ENCODE measurements at places on chromosomes 11 and 22.

- no peak for DNase-seq
These were observed 43.2 kb downstream of the ARHGAP42 start for GRCh38 chr11:100730266-100730665.

GRCh38 chr11:83681906-83682610 is 395.9 kb upstream of the CCDC90B start:
- peak; percentile 86 for DNase-seq

GRCh38 chr11:117319214-117319840 is 3.3 kb upstream of the BACE1 start:
- no peak for DNase-seq

DNA sequence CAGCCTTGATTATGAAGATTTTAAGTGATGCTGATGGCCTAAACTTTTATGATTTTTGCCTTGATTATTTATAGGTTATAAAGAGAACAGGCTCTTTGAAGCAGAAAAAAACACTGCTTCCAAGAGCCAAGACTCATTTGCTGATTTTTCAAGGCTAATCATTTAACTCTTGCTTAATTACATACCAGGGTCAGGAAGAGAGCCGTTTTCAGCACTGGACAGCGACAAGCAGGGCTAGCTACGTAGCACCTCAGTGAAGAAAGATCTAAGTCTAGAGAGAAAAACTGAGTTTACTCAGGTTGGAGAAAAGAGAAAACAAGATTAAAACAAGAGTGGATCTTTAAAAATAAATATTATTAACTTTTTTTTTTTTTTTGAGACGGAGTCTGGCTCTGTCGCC is 615.4 kb upstream of the B3GAT1 start:
- DNase-seq, result no peak

Measured in NCI-H1417 (cell line).